ENCODE measurements at places on chromosomes 5 and 9.
A peak's percentile ranks its signal among the peaks of the same experiment; 100 is the strongest.

DNA sequence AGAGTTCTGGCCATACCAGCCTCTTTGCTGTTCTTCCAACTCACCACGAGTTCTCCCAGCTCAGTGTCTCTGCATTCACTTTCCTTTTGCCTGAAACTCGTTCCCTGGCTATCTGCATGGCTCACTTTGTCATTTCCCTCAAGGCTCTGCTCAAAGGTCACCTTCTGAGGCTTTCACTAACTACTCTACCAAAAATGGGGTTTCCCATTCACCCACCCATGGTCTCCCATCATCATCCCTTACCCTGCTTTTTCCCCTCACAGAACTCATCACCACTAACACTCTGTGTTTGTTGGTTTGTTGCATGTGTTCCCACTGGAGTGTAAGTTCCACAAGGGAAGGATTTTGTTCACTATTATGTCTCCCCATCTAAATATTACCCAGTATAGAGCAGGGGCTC, 16.6 kb downstream of the PLGRKT start:
- DNase-seq = no peak
- H3K4me3 ChIP-seq = no peak overlapping the region
- H3K36me3 ChIP-seq = peaks cover 18% of the 10 kb centered on the region
- no peak overlapping the region for H3K27ac ChIP-seq
- peaks cover 12% of the 10 kb centered on the region for H3K4me1 ChIP-seq

DNA sequence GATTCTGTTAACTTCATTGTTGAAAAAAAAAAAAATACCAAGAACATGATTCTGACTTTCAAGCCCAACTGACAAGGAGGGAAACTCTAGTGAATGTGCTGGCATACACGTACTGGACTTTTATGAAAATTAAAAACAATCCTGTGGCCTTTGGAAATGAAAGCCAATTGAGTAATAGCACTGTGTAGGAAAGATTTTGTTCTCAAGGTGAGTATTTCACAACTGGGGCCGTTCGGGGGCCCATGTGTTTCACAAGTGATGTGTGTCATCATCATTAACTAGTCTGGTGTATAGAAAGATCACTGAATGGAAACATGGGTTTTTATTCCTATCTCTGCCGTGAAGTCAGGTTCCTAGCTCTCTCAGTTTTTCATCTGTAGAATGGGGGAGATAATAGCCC, 605.0 kb upstream of the CLINT1 start:
- no peak overlapping the region for H3K4me3 ChIP-seq
- H3K36me3 ChIP-seq = no peaks in the 10 kb centered on the region
- H3K4me1 ChIP-seq = peaks cover 17% of the 10 kb centered on the region
- no peaks in the 10 kb centered on the region for H3K27me3 ChIP-seq

- H3K27me3 ChIP-seq = no peaks in the 10 kb centered on the region
- H3K27ac ChIP-seq = no peak overlapping the region
- no peaks in the 10 kb centered on the region for H3K4me1 ChIP-seq
- no peak for DNase-seq
- peaks cover 73% of the 10 kb centered on the region for H3K36me3 ChIP-seq
These were observed 139.5 kb upstream of the RASGRF2 start for GRCh38 chr5:80820685-80821084.

DNA sequence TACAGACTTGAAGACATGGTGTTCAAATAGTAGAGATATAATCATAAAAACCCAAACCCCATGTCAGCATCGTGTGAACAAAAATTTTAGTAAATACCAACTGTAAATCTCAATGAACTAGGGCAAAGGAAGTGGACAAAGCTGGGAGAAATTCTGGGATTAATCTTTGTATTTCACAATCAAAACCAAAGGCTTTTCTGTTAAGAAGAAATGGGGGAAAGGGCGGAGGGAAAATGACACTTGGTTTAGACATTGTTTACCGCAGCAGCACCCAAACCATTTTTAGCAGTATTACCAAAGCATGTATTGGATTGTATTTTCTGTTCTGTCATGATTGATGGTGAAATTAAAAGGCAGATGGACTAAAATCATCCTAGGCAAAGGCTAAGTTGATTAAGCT, 134.2 kb upstream of the PRSS3 start:
- no peak for DNase-seq
- no peak overlapping the region for H3K27ac ChIP-seq
- H3K27me3 ChIP-seq = peaks cover 8% of the 10 kb centered on the region

DNA sequence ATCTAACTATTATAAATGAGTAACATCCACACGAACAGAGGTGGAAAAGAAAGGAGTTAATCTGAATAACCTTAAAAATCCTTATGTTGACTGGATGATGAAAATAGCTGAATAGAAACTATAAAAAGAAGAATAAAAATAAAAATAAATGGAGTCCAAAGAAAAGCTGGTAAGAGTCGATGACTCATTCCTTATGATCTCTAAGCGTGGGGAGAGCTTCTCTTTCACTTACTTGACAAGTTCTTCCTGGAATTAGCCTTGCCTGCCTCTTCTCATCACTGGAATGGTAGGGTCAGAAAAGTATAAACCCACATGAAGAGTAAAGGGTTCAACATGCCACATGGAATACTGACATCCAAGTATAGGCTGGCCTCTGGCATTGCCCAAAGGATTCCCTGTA, 477.0 kb upstream of the RGMB start:
- no peak overlapping the region for H3K4me3 ChIP-seq
- H3K36me3 ChIP-seq = no peaks in the 10 kb centered on the region
- no peak for DNase-seq
- no peaks in the 10 kb centered on the region for H3K4me1 ChIP-seq
- no peaks in the 10 kb centered on the region for H3K27me3 ChIP-seq

- DNase-seq = no peak
- H3K27ac ChIP-seq = no peak overlapping the region
- no peaks in the 10 kb centered on the region for H3K36me3 ChIP-seq
These were observed 33.6 kb upstream of the GPR151 start for GRCh38 chr5:146549615-146550014.

DNA sequence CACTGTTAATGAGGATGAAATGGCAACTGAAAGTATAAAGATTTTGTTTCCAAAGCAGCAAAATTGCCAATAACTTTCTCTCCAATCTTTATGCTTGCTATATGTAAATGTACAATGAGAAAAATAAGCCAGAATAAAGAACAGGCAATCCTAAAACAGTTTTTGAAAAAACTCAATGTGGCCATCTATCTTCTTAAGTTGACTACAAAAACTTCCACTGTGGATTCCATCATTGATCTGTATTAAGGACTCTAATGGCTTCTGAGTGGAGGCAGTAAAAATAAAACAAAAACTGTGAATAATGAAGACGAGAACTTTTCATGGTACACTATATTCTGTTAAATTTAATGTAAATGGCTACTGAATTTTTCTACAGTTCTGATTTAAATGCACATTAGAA, 382.9 kb downstream of the TMEM232 start:
- no peak overlapping the region for H3K27ac ChIP-seq
- H3K27me3 ChIP-seq = peaks cover 3% of the 10 kb centered on the region
- no peaks in the 10 kb centered on the region for H3K36me3 ChIP-seq
- H3K4me3 ChIP-seq = no peak overlapping the region
- no peaks in the 10 kb centered on the region for H3K4me1 ChIP-seq

GRCh38 chr9:80646211-80646610, 1043.1 kb downstream of the TLE1 start:
- H3K4me3 ChIP-seq = no peak overlapping the region
- H3K27ac ChIP-seq = no peak overlapping the region
- no peaks in the 10 kb centered on the region for H3K27me3 ChIP-seq
- H3K36me3 ChIP-seq = peaks cover 5% of the 10 kb centered on the region

GRCh38 chr9:21982861-21983560, 11.2 kb downstream of the CDKN2A start:
- no peak overlapping the region for H3K4me3 ChIP-seq
- DNase-seq = no peak
- peaks cover 50% of the 10 kb centered on the region for H3K27me3 ChIP-seq
- H3K36me3 ChIP-seq = no peaks in the 10 kb centered on the region
- H3K4me1 ChIP-seq = peaks cover 3% of the 10 kb centered on the region

DNA sequence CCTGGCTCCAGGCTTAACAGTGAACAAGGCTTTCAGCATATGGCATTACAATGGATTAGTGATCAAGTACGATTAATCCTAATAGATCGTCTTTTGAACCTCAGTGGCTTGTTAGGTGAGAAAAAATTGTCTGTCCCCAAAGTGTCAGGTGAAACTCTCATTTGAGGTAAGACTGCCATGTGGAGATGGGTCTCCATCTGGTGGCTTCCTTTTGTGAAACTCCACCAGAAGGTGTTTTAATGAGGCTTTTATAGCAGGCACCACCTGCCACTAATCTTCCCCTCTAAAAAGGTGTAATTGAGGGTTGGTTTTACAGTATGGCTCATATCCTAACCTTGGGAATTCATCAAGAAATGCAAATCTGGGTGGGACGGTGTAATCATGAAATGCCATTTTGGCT, 471.1 kb upstream of the MPDZ start:
- H3K4me1 ChIP-seq = no peaks in the 10 kb centered on the region
- no peak for DNase-seq
- H3K36me3 ChIP-seq = no peaks in the 10 kb centered on the region

- H3K4me1 ChIP-seq = peaks cover 41% of the 10 kb centered on the region
- no peak for DNase-seq
- H3K27me3 ChIP-seq = no peaks in the 10 kb centered on the region
- peak overlapping the region; percentile 97 for H3K4me3 ChIP-seq
- peaks cover 17% of the 10 kb centered on the region for H3K36me3 ChIP-seq
These were observed 23.8 kb downstream of the ANXA2R start for GRCh38 chr5:43016217-43016779.

DNA sequence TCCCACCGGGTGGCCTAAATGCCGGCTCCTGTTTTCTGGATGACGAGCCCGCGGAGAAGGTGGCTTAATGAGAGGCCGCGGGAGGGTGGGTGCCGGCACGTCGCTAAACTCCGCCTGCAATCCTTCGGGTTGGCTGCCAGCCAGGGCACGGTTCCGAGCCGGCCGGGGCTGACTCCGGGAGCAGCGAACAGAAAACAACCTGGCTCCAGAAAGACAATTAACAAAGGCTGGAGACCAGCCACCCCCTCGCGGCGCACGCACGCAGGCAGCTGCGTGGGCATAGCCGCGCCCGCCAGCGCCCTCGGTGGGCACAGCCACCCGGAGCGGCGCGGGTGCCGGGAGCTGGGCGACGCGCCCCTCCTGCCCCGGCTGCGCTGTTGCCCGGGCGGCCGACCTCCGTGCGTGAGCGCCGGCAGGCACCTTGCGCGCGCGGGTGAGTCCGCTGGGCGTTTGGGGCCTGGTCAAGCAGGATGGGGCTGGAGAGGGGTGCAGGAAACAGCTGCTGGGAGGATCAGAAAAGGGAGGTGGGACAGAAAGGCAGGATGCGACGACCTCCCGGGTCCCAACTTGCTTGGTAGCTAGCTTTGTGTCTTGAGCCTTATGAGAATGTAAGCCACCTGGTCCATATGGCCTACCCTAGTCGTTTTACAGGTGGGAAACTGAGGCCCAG, at the start of gene ARHGEF37:
ARHGEF37 (plus strand) TSS at position 307 of the 670 bp plus-strand sequence. CDS start 16,272 bp downstream, outside the sequence.
- H3K4me3 ChIP-seq = peak within 1 kb of the TSS; percentile 73
- H3K36me3 ChIP-seq = no peaks in the 10 kb centered on the region
- peaks cover 8% of the 10 kb centered on the region for H3K4me1 ChIP-seq

GRCh38 chr5:157387683-157388093, 72.3 kb upstream of the NIPAL4 start:
- no peaks in the 10 kb centered on the region for H3K27me3 ChIP-seq
- H3K4me3 ChIP-seq = no peak overlapping the region
- H3K36me3 ChIP-seq = peaks cover 95% of the 10 kb centered on the region
- peaks cover 7% of the 10 kb centered on the region for H3K4me1 ChIP-seq

DNA sequence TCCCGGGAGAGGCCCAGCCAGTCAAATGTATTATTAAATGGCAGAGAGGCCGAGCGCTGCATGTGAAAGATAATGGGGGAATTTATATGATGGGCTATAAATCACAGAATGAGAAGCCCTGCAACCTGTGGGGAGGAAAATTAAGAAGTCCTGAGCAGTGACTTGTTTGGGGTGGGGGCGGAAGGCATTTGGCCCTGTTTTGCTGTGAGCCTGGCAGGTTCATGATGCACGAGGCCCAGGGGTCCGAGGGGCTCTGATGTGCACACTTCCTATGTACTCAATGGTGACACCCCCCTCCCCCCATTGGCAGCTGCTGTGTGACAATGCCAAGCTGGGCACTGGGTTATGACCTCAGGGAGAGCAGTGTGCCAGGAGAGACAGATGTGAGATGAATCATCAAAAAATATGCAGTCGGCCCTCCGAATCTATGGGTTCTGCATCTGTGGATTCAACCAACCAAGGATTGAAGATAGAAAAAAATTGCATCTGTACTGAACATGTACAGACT, 13.7 kb upstream of the DAB2IP start:
- peaks cover 4% of the 10 kb centered on the region for H3K4me1 ChIP-seq
- DNase-seq = no peak
- H3K36me3 ChIP-seq = no peaks in the 10 kb centered on the region
- H3K4me3 ChIP-seq = no peak overlapping the region

- DNase-seq = no peak
- H3K36me3 ChIP-seq = peaks cover 89% of the 10 kb centered on the region
- no peaks in the 10 kb centered on the region for H3K27me3 ChIP-seq
- H3K4me3 ChIP-seq = no peak overlapping the region
- H3K4me1 ChIP-seq = peaks cover 32% of the 10 kb centered on the region
- H3K27ac ChIP-seq = peak overlapping the region; percentile 18
These were observed 31.1 kb upstream of the SLC6A3 start for GRCh38 chr5:1476181-1476966.

DNA sequence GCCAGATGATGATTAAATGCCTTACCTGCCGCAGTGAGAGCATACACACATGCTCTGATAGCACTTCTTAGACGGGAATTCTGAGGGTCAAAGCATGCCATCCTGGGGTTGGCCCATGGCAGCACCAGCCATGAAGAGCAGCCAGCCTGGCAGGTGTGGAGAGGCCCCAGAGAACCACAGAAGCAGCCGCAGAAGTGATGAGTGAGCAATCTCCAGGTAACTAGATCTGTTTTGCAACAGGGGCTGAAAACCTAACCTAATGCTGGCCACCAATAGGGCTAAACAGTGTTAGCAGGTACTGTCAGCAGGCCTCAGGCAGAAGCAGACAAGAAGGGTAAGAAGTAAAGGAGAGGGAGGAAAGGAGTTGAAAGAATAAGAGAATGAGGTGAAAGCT, 33.5 kb upstream of the HOMER1 start:
- peaks cover 3% of the 10 kb centered on the region for H3K27me3 ChIP-seq
- no peaks in the 10 kb centered on the region for H3K4me1 ChIP-seq
- H3K27ac ChIP-seq = no peak overlapping the region
- H3K4me3 ChIP-seq = no peak overlapping the region

DNA sequence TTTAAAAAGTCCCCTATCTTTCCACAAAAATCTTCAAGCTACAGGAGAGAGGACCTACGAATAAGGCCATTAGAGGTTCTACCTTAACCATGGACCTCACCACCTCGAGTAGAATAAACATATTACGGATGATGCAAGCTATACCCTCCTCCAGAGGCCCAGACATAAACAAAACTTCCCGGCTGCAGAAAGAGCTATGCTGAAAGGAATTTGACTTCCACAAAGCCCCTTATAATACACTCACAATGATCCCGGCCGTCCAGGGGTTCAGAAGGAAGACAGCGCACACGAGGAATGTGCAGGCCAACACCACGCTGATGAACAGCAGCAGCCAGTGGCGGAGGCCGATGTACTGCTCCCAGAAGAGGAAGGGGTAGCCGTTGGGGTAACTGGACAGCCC, 59.0 kb downstream of the PTCH1 start:
- H3K36me3 ChIP-seq = peaks cover 23% of the 10 kb centered on the region
- H3K4me1 ChIP-seq = peaks cover 12% of the 10 kb centered on the region
- no peak for DNase-seq
- H3K4me3 ChIP-seq = no peak overlapping the region
- no peak overlapping the region for H3K27ac ChIP-seq
- peaks cover 20% of the 10 kb centered on the region for H3K27me3 ChIP-seq

- H3K36me3 ChIP-seq = no peaks in the 10 kb centered on the region
- H3K4me3 ChIP-seq = no peak overlapping the region
- DNase-seq = no peak
- H3K27me3 ChIP-seq = no peaks in the 10 kb centered on the region
- no peaks in the 10 kb centered on the region for H3K4me1 ChIP-seq
These were observed 418.0 kb downstream of the SPATA31D1 start for GRCh38 chr9:82406456-82407085.
